ENCODE measurements at places on chromosomes 12 and 14.
A peak's percentile ranks its signal among the peaks of the same experiment; 100 is the strongest.

- DNase-seq: no peak
Measured at GRCh38 chr14:51490205-51490604, 161.5 kb upstream of the FRMD6 start.

DNA sequence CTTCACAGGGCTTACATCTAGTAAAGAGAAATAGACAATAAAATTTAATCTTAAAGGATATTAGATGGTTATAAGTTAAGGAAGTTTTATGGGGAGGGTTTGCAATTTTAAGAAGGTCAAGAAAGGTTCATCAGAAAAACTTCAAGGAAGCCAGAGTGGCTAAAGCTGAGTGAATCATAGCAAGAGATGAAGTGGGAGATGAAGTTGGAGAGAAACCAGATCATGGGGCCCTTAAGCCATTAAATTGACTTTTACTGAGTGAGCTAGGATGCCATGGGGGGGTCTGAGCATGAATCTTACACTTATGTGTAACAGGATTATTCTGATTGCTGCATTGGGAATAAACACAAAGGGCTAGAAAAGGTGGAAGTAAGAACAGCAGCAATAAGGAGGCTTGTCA is 189.2 kb downstream of the LRIG3 start:
- DNase-seq: no peak

GRCh38 chr14:104802394-104803184 is 1.7 kb downstream of the ZBTB42 start:
- no peak for DNase-seq

DNA sequence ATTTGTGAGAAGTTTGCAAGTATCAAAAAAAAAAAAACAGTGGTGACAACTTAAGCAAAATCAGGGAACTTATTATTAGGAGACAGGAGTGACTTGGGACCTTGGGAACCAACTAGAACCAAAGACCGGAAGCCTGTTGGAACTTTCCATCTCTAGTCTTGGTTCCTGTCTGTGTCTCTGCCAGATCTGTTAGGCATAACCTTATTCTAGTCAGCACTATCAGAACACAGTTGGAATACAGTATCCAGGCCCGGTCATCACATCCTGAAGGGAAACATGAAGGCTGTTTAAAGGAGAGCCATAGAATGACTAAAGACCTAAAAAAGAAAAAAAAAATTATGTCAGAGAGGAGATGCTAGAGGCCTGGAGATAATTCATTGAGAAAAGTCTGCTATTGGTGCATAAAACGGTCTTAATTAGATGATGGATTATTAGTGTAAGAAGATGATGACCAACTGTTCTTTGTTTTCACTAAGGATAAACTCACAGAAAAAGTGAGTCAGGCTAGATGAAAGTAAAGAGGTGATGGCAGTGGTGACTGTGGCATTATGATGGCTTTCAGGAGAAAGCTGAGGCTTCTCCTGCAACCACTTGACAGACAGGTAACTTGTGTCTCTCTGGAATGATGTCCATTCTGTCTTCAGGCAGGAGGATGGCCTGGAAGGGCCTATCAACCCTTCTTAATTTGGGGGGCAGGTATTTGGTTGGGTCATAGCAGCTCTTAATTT is 28.2 kb downstream of the DACT1 start:
- no peak for DNase-seq

GRCh38 chr12:107396991-107397390 is 288.6 kb upstream of the PWP1 start:
- no peak for DNase-seq

DNA sequence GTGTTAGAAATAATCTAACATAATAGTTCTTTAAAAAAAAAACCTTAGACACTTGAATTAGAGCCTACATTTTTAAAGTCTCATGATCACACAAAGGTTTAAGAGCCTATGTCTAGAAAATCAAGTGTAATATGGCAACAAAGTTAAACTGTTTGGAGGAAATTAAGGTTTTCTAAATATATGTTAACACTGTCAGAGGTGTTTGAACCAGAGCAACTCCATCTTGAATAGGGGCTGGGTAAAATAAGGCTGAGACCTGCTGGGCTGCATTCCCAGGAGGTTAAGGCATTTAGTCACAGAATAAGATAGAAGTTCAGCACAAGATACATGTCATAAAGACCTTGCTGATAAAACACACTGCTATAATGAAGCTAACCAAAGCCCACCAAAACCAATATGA is 12.4 kb downstream of the CPNE8 start:
- no peak for DNase-seq

DNA sequence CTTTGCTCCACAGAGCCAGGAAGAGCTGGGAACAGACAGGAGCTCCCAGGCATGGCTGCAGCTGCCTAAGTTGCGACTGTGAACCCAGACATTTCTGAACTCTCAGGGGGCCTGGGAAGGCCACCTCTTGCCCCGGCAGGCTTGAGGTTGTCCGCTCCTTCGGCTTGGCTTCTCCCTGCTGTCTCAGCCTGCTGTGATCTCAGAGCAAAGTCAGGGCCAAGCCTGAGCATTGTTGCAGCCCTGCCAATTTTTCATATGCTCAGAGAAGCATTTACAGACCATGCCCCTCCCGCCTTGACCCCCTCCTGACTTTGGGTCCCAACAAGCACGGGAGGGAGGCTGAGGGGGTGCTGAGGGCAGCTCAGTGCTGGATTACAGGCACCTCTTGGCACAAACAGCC is 1439.1 kb upstream of the FLRT2 start:
- DNase-seq: no peak

- DNase-seq: no peak
Measured at GRCh38 chr14:90573385-90574105, 176.7 kb downstream of the CALM1 start.

GRCh38 chr14:52110441-52111086 is 41.7 kb upstream of the NID2 start:
- DNase-seq: no peak

- DNase-seq: peak; percentile 8
Measured at GRCh38 chr14:69818758-69819191, 21.7 kb upstream of the SLC10A1 start.

DNA sequence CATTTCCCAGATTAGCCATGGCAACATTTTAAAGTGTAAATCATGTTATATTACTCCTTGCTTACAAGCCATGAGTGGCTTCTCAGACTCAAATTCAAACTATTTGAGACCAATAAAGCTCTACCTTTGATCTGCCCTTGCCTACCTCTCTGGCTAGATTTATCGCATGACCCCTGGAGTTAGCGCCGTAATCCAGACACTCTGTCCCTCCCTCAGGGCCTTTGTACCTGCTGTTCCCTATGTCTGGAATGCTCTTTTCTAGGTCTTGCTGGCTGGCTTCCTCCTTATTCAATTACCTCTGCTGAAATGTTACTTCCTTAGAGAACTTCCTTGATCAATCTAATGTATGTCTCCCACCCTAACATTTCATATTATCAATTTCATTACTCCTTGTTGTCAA is 16.3 kb downstream of the SIX4 start:
- no peak for DNase-seq

DNA sequence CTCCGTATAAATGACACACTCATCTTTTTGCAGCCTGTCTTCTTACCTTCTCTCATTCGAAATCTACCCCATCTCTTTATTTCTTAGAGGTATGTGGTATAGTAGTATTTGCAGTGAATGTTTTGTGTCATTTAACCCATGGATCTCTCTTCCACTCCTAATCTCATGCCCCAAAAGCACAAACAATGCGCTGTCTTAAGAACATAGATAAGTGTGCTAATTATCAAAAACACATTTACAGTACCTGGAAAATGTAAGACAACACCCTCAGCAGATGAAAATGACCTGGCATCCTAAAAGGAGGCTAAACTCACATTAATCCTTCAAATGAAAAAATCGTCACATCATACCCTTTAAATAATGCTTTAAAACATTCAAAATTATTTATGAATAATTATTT is 10.7 kb downstream of the USP15 start:
- DNase-seq: no peak

GRCh38 chr12:42758806-42759205 is 169.3 kb upstream of the PRICKLE1 start:
- DNase-seq: no peak

DNA sequence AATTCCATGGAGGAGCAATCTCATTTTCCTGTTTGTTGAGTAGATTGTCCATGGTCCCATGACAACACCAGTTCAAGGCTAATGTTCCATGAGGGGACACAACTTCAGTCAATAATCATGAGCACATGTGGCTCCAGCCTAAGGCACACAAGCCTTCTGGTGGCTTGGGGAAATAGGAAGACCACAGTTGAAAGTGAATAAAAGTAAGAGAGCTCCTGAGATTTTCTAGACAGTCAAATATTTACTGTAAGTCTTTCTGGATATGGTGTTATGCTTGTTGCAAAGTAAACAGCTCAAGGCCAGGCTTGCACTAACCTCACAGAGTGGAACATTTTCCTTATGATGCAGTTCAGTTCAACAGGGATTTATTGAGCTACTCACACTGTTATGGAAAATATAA is 206.9 kb upstream of the SLC38A2 start:
- no peak for DNase-seq

- DNase-seq: no peak
Measured at GRCh38 chr12:92551853-92552397, 150.9 kb upstream of the PLEKHG7 start.

DNA sequence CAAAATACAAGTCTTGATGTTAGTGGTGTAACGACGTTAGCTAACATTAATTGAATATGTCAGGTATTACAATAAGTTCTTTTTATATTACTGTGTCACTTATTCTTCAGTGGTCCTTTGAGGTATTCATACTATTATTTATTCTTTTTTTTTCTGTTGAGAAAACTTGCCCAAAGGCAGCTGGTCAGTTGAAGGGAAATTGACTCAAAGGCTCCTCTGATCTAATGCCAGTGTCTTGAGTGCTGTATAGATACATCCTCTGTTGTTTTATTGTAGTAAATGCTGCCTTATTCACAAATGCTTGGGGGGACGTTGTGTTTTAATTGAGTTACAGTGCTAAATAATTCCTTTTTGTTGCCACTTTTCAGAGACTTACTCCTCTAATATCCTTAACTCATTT is 23.0 kb downstream of the SCYL2 start:
- no peak for DNase-seq

DNA sequence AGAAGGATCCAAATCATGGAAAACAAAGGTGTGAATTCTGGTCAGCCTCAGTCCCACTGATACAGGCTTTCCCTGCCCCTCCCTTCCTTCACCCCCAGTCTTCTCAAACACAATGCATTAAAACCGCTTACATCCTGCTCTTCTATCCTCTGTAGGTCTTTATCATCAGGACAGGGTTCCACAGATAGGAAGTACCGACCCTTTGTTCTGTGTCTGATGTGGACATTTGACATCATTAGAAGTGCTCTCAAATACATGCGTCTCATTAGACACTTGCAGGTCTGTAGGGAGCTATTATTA is 339 bp downstream of the EDDM3B start:
- no peak for DNase-seq

GRCh38 chr12:112126911-112127310 is 1.6 kb downstream of the TRAFD1 start:
- no peak for DNase-seq
